Activated T-helper 2 cell treated with anti-CD3 and anti-CD28 coated beads, Interferon-gamma antibody, Interleukin-2, Interleukin-4, amounts not matched to agents 10 μg/mL and 5 μg/mL and 100 μg/mL, durations not matched to agents 14 hours and 24 hours and 36 hours (primary cell): ENCODE measurements at places on chromosomes 13 and 19.

DNA sequence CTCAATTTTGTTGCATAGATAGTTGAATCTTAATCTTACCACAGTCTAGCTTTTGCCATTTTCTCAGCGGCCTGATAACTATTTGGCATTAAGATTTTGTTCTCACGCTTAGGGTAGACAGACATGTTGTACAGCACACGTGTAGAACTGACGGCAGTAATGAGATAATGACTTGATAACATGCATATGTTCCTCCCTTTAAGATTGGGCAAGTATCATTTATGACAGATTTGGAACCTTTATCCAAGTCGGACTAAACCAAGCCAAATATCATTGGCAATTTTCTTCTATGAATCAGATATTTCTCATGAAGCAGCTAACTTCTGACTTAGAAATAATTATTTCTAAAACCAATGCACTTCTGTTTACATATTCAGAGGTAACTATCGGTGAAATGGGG lies 205.5 kb downstream of the NDFIP2 start:
- DNase-seq, result no peak

DNA sequence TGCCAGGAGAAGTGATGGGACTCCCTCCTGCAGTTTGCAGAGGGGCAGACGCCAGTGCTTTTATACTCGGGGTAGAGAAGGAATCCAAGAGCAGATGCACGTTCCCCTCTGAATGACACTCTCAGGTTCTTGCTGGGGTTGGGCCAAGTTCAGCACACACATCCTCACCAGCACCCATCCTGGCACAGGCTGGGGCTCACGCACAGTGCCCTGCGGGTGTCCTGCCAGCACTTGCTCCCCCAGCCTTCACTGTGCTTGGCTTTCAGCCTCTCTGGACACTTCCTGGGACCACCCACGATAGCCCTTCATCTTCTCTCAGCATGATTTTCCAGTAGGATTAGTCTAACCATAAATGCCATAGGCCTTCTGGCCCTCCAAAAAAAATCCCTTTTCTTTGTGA lies 158.6 kb downstream of the ZNF536 start:
- no peak for DNase-seq

DNA sequence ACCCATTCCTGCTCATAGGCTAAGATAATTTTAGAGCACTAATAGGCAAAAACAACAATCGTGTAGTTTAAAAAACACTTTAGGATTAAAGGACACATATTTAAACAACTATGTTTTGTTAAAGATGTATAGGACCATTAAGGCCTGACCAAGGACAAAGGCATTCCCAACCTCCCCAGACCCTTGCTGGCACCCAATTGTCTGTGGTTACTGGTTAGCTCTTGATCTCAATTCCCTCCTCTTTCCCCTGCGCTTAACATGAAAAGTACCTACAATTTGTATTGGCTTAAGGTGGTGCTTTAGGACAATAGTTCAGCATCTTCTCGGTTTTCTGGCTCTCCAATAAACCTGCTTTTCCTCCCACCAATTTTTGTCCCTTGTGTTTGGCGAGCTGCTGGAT lies 51.0 kb downstream of the TEX26 start:
- DNase-seq, result no peak

- no peak for DNase-seq
These were observed 6.7 kb downstream of the SOHLH2 start for GRCh38 chr13:36207672-36208071.

DNA sequence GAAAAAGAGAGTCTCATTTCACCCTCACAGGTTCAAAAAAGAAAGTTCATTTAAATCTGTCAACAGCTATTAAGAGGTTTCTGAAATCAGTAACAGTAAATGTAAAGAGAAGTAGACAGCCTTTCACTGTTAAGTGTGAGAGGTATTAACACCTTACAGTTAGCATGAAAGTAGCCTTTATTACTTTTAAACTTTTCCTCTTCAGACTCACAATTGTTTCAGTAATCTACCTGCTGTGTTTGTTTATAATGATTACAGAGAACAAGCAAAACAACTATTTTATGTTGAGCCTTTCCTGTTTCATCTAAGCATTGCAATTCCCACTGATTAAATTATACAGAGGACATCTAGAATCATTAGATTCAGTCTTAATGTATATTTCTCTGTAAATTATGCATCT lies 159.8 kb downstream of the PCDH9 start:
- no peak for DNase-seq

DNA sequence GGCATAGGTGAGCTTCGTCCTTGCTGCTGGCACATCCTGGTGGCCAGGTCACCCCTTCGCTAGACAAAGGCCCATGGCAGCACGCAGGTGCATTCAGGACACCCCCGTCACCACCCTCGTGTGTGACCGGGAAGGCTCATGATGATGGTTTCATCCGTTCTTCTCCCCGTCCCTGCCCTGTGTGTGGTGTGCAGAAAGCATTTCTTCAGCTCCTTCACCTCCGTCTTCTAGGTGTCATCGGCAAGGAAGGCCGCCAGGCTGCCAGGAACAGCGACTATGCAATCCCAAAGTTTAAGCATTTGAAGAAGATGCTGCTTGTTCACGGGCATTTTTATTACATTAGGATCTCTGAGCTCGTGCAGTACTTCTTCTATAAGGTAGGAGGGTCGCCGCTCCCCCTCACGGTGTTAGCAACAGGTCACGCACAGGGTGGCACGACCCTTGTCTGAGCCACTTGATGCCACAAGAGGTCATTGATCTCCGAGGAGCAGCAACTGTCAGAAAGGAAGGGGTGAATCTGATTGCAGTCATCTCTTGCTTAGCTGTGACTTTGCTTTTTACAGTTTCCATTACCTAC lies 111.0 kb upstream of the MCF2L start:
- no peak for DNase-seq

DNA sequence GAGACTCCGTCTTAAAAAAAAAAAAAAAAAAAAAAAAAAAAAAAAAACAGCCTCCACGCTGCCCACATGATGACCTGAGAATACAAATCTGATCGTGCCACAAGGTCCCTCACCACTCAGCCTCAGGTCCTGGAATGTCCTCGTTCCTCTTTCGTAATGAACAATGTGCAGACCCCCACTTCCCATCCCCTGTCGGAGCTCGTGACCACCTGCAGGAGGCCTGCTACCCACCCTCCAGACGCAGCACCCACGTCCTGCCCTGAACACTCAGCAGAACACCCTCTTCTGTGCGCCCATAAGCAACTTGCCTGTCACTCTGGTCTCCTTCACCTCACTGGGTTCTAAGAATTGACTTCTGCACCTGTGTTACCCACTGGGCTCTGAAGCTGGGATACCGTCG lies 166.4 kb downstream of the KATNAL1 start:
- DNase-seq, result no peak

- DNase-seq, result no peak
These were observed 36.0 kb downstream of the MBNL2 start for GRCh38 chr13:97257800-97258799.

DNA sequence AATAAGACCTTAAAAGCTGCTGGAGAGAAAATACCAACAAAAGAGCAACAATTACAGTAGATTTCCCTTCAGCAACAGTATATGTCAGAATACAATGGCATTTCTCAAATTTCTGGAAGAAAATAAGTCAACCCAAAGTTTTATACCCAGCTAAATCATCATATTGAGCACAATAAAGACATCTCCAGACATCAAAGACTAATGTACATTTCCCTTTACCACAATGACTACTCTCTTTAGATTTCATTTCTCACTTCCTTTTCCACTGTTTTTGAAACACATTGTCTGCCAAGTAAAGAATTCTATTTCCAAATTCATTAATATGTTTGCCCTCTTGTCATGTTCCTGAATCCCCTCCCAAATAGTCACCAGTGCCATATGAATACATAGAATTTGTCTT lies 111.4 kb downstream of the POU4F1 start:
- no peak for DNase-seq

- no peak for DNase-seq
These were observed 90.8 kb downstream of the IPO5 start for GRCh38 chr13:98044301-98044700.

- no peak for DNase-seq
These were observed 1384.3 kb upstream of the PCDH20 start for GRCh38 chr13:62799931-62800436.

DNA sequence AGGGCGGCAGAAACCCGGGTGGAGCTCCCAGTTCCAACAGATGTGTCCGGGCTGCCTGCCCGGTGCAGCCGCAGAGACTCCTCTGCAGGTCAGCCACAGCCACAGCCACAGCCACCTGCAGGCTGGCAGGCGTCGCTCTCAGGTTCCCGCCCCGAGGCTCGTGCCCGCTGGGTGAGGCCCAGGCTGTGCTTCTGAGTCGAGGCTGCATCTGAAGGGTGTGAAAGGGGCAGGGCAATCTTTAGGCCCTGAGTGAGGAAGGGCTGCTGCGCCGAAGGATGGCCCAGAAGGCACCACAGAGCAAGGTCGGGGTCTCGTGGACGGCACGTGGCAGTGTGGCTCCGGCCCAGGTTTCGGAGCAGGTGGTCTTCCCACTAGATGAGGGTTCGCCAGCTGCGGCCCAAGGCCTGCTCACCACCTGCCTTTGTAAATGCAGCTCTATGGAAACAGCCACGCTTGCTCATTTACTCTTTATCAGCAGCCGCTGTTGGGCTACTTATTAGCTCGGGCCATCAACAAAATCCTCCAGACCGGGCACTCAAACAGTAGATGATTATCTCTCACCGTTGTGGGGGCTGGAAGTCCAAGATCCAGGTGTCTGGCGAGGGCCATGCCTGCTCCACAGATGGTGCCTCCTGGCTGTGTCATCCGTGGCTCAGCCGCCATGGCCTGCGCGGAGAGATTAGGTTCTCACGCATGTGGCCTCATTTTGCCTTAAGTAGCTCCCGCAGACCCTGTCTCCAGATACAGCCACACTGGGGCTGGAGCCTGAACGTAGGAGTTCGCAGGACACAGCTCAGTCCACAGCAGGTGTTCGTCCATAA lies 40.3 kb upstream of the TFDP1 start:
- no peak for DNase-seq

DNA sequence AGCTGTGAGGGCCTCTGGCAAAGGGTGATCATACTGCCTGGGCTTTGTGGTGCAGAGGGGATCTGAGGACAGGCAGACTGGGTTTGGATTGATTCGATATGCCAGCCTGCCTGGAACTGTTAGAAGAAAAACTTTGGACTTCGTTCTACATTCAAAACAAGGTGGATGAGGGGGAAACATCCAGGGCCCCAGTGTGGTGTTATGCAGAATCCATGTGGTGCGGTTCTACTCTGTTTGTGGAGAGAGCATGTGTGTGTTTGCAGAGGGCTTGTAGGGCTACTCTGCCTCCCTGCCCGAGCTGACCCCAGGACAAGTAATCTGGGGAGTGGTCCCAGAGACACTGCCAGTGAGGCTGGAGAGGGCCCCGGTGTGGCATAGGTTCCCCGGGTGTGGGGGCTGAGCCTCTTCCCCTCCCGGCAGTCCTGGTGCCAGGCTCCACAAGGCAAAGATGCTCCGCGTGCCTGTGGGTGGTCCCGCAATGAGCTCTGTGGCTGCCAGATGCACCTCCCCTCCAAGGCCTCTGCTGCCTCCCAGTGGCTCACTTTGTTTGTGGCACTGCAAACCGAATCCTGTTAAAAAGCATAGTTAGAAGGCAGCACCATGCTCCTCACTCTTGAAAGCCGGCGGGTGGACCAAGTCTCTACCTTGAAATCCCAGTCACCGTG lies 22.3 kb upstream of the TFDP1 start:
- no peak for DNase-seq

DNA sequence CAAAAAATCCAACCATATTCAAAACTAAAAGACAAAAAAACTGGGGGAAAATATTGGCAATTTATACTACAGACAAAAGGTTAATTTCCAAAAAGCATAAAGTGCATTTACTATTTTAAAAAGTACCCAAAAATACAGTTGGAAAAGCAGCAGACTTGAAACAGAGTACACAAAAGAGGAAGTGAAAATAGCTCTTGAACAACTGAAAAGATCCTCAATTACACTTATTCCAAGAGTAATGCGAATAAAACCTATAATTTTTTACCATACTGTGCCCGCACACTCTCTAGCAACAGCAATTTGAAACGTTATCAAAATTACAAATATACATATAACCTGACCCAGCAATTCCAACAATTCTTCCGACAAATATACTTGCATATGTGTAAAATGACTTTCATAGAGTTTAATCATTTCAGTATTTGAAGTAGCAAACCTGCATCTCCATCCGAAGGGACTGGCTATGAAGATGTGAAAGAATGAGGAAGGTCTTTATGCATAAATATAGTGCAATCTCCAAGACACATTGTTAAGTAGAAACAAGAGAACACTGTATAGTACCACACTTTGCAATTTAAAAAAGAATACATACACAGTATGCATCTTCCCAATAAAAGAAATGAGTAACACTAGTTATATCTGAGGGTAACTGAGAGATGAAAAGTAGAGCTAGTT lies 25.4 kb downstream of the ALG5 start:
- no peak for DNase-seq

- no peak for DNase-seq
These were observed 29.0 kb downstream of the CARS2 start for GRCh38 chr13:110676595-110677587.
